Regular cardiac myocyte (primary cell): ENCODE measurements at places on chromosomes 2 and 18. TPM values are rescaled to one million over a fixed set of nuclear protein-coding genes. Genes with fewer than 3 reads are reported as not detected.

BOK gene
- total RNA-seq = 20.1 and 24.8 TPM in 2 replicates

FAM228A gene
- 0.38 and 0.85 TPM in 2 replicates for total RNA-seq

CAPN14 gene
- total RNA-seq = under 0.01 and 0.28 TPM in 2 replicates

GNAL gene
- total RNA-seq = under 0.01 and 0.28 TPM in 2 replicates

TUBA3E gene
- total RNA-seq = not detected in 2 replicates

TUBA3D gene
- total RNA-seq = not detected in 2 replicates

SERPINB5 gene
- under 0.01 TPM in 2 replicates for total RNA-seq

RAB11FIP5 gene
- total RNA-seq = 33.0 and 41.7 TPM in 2 replicates

PAIP2B gene
- total RNA-seq = 0.58 and 1.1 TPM in 2 replicates
